ENCODE measurements at places on chromosomes 6 and 20.

DNA sequence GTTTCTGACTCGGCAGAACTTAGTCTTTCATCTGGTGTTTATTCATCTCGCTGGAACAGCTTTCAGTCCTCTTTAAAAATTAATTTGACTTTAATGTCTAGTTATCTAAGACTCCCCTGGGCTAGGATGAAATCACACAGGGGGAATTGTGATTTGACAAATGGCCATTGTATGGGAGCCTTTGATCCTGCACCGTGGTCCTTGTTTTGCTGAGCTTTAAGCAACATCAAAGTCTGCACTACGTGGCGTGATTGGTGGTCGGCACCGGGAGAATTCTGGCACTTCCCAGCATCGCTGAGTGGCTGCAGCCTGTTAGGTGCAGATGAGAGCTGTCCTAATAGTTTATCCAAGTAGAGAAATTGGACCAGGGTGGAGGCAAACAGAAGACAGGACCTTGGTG is 146.9 kb downstream of the TBC1D7 start:
- no peak for DNase-seq

- no peak for DNase-seq
These were observed 121.6 kb upstream of the GJE1 start for GRCh38 chr6:142011156-142011555.

DNA sequence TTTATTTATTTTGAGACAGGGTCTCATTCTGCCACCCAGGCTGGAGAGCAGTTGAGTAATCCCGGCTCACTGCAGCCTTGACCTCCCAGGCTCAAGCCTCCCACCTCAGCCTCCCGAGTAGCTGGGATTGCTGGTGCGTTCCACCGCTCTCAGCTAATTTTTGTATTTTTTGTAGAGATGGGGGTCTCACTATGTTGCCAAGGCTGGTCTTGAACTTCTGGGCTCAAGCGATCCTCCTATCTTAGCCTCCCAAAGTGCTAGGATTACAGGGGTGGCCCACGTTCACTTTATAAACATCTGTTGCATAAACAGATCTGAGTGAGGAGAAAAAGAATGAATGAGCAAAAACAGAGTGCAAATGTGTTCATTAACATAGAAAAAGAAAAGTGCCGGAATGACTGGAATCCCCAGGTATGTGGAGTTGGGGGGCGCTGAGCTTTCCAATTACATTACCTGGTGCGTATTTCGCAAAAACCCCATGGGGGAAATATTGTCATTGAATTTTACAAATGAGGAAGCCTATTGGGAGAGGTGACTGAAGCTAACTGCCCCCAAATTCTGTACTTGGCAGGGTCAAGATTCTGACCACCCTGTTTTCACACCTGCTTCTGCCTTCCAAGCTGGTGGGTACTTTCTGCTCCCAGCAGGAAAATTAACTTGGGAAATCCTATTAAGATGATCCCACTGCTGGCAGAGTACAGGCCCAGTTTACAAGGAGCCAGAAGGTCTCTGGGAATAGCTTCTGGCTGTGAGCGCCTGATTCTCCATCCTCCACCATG is 207.7 kb upstream of the JARID2 start:
- DNase-seq: no peak

- peak; percentile 54 for DNase-seq
These were observed 233.5 kb upstream of the QKI start for GRCh38 chr6:163180874-163181541.

DNA sequence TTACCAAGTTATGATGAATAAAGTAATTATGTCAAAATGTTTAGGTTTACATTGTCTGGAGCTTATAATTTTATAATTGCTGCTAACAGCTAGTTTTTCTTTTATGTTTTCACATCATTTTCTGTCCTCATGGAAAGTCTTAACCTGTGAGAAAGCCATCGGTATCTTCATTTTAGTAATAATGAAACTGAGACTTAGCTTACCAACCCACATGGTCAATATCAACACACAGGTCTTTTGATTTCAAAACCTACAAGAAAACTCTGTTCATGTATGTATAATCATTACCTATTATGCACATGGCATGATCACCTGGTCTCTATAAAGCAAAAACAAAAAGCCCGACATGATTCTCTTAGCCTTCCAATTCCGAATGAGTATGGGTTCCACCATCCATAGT is 61.9 kb downstream of the KCNQ5 start:
- no peak for DNase-seq

GRCh38 chr6:138455746-138456400 is 43.4 kb downstream of the NHSL1 start:
- peak; percentile 30 for DNase-seq

DNA sequence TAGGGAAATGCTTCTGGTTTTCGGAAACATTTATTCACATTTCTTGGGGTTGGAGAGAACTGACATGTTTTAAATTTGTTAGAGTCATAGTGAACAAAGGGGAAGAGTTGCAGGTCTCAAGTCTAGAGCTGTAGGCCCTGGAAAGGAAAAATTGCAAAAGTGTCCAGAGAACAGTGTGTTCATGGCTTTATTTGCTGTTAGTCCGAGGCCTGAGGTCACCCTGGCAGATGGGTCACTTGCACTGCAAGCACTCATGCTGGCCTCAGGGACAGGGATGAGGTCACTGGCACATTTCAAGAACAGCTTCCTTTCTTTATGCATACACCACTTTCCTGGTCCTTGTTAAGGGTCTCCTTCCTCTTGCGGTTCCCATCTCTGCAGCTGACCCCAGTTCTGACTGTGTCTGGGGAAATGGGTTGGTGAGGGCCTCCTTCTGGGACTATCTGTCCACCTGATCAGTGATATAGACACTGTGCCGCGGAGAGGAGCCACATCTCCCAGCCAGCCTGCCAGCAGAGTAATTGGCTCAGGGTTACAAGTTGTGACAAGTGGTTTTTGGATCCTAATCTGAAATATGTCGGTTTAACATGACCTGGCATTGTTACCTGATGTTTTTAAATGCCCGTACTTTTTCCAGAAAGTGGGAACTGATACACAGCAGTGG is 194.0 kb downstream of the EYA4 start:
- DNase-seq: no peak

DNA sequence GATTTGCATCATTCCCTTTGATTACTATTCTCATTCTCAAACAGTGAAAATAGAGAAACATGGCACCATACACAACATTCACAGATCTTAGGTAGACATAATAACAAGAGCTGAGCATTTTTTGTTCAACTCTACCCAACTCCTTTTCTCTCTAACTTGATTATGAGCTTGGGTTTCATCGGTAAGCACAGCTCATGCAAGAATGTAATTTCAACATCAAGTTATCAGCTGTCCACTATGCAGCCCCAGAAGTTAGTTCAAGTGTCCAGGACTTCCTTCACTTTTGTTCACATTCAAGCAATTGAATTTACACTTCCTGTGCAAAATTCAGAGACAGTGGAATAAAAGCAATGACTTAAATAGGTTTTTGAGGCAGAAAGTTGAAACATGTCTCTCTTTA is 297.7 kb upstream of the SASH1 start:
- DNase-seq: no peak

- DNase-seq: peak; percentile 40
These were observed 21.1 kb upstream of the AIG1 start for GRCh38 chr6:143039548-143039947.

DNA sequence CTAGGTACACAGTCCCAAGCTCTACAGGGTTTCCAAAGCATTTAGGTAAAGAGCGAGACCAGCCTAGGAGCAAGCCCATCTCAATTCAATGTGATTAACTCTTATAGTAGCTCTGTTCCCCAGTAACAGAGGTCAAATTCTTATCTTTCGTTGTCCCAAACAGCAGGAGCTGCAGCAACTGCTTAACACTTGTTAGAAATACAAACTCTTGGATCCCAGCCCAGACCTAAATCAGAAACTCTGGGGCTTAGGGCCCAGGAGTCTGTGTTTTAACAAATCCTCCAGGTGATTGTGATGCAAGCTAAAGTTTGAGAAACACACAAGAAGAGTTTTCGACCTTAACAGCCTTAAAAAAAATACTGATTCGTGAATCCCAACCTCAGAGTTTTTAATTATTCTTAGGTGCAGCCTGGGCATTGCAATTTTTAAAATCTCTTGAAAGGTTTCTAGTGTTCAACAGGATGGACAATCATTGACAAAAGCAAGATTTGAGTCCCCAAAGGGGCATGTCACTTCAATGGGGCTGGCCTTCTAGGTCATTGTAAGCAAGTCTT is 127.4 kb upstream of the HCRTR2 start:
- DNase-seq: peak; percentile 27

- no peak for DNase-seq
These were observed 11.2 kb upstream of the TSBP1 start for GRCh38 chr6:32382757-32383420.

DNA sequence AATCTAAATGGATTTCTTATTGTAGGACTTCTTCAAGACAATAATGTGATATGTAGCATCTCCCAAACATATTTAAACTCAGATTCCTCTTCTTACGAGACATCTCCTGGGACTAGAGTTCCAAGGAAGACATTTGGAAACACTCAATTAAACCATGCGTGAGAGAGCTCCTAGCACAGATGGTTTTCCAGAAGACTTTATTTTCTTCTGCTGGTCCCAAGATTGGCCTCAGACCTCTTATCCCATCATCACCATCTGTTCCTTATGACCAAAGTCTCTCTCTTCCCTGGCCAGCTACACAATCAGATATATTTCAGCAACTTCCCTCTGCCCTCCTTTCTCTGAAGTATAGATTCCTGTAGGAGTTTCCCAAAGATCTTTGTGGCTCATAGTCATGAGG is 93.2 kb upstream of the JARID2 start:
- no peak for DNase-seq

GRCh38 chr6:67888886-67889681 is 746.0 kb upstream of the ADGRB3 start:
- peak; percentile 45 for DNase-seq

DNA sequence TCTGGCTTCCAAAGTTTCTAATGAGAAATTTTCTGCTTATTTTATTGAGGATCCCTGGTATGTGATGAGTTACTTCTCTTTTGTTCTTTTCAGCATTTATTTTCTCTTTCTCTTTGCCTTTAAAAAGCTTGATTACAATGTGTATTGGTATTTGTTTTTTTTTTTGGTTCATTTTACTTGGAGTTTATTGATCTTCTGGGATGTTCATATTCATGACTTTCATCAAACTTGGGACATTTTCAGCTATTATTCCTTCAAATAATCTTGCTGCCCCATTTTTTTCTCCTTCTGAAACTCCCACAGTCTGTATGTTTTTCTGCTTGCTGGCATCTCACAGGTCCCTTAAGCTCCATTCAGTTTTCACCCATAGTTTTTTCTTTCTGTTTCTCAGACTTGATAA is 102.4 kb downstream of the PRDM13 start:
- DNase-seq: no peak

GRCh38 chr6:53831081-53831869 is 36.5 kb downstream of the LRRC1 start:
- DNase-seq: no peak

DNA sequence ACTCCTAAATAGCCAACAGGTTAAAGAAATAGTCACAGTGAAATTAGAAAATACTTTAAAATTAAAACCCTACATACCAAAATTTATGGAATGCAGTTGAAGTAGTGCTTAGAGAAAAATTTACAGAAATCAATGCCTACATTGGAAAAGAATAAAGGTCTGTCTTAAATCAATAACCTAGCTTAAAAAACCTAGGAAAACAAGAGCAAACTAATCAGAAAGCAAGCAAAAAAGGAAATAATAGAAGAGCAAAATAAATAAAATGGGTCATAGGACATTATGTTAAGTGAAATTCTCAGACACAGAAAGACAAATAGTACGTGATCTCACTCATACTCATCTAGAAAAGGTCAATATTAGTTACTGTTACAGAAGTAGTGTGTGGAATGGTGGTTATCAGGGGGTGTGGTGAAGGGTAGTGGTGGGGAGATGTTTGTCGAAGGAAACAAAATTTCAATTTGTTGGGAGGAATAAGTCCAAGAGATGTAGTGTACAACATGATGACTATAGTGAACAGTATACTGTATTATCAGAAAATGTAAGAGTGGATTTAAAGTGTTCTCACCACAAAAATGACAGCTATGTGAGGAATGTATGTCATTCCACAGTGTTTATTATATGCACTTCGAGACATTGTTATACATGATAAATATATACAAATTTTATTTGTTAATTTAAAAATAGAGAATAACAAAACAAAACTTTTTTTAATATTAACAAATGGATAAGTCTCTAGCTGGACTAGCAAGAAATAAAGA is 423.6 kb downstream of the CDH26 start:
- no peak for DNase-seq

DNA sequence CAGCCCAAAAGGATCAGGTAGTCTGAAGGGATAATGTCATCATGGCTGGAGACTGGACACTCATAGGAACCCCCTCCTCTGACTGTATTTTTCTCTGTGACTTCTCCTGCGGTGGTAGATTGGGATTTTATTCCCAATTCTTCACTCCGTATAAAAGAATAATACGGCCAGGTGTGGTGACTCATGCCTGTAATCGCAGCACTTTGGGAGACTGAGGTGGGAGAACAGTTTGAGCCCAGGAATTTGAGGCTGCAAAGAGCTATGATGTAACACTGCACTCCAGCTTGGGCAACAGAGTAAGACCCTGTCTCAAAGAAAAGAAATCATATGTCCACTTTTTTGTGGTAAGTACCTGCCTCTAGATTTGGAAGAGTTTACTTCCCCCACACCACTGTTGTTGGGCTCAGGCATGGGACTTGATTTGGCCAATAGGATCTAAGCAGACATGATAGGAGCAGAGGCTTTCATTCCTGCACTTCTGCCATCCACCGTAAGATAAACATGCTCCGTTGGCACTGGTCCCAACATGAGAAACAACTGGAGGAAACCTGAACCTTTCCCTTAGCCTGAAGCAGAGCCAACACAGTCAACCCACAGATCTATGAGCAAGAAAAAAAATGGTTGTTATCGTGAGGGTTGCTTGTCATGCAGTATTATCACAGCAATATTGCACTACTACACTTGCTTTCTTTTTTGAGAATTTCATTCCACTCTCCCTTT is 82.0 kb downstream of the JPH2 start:
- DNase-seq: no peak

DNA sequence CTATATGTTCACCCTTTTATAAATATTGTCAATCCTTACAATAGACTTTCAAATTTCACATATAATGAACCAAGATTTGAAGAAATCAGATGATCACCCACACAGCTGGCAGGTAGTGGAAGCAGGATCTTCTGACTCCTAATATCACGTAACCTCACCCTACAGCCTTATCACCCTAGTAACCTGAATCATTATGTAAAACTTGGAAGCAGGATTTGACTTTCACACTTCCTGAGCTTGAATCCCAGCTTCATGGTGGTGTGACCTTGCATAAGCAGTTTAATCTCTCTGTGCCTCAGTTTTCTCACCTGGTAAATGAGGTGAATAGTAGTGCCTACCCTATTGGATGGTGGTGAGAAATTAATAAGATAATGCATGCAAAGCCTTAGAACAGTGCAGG is 16.4 kb downstream of the SPTLC3 start:
- DNase-seq: no peak
